ENCODE measurements at places on chromosomes 7 and 10. TPM values are rescaled to one million over a fixed set of nuclear protein-coding genes. Genes with fewer than 3 reads are reported as not detected.

Gene CLEC2L
- total RNA-seq = not detected

Gene MRPL32
- 63.8 TPM for total RNA-seq

GRCh38 chr10:71708301-71708703, 11.3 kb downstream of the C10orf105 start:
- DNase-seq = peak; percentile 48

Gene KCNH2
- total RNA-seq = 0.33 TPM

DNA sequence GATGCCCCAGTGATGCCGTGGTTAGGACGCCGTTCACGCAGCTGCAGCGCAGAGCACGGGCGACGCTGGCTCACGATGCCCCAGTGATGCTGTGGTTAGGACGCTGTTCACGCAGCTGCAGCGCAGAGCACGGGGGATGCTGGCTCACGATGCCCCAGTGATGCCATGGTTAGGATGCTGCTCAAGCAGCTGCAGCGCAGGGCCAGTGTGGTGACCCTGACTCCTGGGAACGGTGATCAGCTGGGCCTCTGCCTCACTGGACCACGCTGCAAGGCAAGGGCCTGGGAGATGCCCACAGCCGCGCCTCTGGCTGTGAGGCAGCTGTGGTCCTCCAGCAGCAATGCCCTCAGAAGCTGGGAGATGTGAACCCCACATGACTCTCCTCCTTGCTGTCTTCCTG, 280.6 kb downstream of the DNAJB6 start:
- DNase-seq = no peak

DNA sequence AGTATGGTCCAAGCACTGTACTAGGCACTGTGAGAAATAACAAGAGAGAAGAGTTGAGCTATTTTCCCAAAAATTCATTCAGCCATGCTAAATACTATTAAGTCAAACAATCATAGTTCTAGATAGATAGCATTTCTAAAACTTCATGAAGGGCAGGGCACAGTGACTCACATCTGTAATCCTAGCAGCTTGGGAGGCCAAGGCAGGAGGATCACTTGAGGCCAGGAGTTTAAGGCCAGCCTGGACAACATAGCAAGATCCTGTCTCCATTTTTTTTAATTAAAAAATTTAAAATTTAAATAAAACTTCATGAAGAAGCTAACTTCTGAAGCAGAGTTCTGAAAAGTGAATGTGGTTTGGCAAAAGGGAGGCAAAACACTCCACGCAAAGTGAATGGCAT, 29.9 kb downstream of the USP54 start:
- DNase-seq = no peak

DNA sequence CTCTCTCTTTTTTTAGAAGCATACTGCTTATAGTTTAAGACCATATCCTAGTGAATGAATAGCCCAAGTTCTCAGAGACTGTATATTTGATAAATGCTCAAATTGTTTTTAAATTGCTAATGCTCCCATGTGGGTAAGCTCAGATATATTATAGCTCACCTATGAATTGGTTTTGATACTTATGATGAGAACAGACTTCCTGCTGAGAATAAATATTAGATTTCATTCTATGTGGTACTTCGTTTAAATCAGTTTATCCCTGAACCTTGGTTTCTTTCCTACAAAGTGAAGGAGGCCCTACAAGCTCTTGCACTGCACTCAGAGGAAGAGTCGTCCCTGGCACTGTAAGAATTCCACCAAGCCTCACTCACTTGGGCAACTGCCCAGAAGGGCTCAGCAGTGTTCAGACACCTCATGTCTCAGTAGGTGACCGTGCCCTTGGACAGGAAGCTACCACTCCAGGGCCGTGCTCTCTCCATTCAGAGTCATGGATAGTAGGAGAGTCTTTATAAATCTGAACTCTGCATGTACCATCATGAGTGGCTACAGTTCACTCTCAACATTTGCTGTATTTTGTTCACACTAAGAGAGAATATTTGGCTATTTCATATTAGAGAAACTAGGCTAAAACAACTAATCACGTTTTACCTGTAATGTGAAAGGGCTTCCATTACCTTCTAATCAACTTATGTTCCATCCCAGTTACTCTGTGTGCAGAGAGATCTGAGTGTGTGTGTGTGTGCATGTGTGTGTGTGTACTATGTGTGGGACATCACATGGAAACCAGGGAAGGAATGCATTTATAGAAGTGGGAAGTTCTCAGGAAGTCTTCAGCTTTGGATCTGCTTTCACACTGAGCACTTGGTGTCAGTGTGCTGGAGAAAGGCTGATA, 93.8 kb downstream of the PTPRE start:
- peak; percentile 34 for DNase-seq

Gene WDR91
- 34.4 TPM for total RNA-seq

Gene AHR
- total RNA-seq = 68.3 TPM

Gene PKD2L1
- not detected for total RNA-seq
